Islet precursor cell (in vitro differentiated cells): ENCODE measurements at places on chromosomes 1 and 21.
A peak's percentile ranks its signal among the peaks of the same experiment; 100 is the strongest.

DNA sequence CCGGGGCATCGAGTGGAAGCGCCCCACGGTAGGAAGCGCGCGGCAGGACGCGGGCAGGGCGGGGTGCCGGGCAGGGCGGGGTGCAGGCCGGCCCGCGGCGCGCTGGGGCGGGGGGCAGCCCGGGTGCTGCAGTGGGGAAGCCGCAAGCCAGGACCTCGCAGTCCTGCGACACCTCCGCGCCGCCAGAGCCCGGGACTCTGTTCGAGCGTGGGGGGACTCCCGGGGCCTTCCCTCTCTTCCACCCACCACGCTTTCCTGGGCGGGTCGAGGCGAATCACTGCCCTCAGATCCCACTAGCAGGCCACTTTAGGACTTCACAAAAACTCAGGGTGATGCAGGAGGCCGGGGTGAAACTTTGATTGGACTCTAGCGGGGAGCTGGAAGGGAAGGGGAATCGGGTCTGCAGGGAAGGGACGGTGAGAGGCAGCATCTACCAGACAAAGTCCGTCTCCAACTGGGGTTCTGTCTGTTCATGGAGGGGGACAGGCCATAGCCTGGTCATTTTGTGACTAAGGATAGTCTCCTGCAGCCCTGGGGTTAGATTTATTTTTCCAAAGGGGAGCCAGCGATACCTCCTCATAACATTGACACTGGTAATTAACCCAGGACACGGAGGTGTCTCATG is 623 bp downstream of the CAPN2 start:
- DNase-seq, result no peak

GRCh38 chr21:46082963-46083790 is 14.7 kb upstream of the COL6A2 start:
- peak; percentile 56 for DNase-seq

DNA sequence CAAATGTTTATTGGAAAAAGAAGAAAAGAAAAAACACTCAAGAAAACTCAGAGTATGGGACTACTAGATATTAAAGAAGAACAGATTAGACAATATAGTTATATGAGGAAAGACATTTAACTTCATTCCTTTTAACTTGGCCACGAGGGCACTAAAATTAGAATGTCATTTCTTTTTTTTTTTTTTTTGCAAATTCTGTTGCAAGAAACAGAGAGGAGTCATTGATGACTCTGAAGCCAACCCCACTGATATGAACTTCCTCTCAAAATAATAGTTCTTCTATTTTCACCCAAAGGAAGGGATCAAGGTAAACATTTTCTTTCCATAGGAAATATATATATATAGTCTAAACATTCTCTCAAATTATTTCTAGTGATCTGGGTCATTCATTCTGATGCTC is 24.6 kb upstream of the PEX19 start:
- no peak for DNase-seq

- no peak for DNase-seq
Measured at GRCh38 chr1:43875331-43875730, 58.3 kb upstream of the ARTN start.

DNA sequence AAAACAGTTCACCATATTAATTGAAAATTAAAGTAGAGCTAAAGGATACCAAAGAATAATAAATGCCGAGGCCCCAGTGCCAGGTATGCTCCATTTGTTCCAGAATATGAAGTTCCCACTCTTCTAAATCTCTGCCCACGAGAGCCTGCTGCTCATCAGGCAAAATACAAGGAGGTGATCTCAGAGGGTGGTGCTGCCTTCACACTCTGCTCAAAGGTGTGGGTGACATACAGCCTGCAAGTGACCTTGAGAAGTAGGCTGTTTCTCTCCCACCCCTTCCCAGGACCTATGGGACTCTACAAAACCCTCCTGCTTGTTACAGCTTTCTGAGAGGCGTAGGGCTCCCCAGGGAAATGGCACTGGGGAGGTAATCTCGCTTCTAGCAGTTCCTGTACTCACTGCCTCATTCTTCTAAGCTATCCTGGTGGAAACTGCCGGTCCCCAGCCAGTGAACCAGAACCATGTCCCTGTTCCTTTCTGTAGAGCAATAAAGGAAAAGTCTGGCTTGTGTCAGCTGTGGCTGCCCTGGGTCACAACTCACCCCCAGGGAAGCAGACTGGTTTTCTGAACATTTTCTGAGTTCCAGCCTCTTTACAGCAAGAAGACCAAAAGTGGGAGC is 26.9 kb upstream of the DPT start:
- peak; percentile 87 for DNase-seq

GRCh38 chr21:33901412-33902288 is 14.0 kb downstream of the ATP5PO start:
- peak; percentile 91 for DNase-seq

DNA sequence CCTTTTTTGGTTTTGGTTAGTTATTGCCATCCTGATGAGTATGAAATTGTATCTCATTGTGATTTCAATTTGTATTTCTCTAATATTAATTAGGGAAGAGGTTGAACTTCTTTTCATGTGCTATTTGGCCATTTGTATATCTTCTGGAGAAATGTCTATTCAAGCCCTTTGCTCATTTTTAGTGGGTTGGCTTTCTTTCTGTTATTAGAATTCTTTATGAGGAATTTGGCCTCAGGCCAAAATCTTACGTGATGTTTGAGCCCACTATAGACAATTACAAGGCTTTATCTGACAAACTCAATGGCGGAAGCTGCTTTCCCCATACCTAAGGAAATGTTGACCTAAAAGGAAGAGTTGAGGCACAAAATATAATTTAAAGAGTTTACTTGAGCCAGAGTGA is 32.9 kb downstream of the IVNS1ABP start:
- no peak for DNase-seq

GRCh38 chr1:113452921-113453770 is 62.8 kb downstream of the MAGI3 start:
- no peak for DNase-seq

- no peak for DNase-seq
Measured at GRCh38 chr1:15928971-15929965, 46.6 kb downstream of the ZBTB17 start.

DNA sequence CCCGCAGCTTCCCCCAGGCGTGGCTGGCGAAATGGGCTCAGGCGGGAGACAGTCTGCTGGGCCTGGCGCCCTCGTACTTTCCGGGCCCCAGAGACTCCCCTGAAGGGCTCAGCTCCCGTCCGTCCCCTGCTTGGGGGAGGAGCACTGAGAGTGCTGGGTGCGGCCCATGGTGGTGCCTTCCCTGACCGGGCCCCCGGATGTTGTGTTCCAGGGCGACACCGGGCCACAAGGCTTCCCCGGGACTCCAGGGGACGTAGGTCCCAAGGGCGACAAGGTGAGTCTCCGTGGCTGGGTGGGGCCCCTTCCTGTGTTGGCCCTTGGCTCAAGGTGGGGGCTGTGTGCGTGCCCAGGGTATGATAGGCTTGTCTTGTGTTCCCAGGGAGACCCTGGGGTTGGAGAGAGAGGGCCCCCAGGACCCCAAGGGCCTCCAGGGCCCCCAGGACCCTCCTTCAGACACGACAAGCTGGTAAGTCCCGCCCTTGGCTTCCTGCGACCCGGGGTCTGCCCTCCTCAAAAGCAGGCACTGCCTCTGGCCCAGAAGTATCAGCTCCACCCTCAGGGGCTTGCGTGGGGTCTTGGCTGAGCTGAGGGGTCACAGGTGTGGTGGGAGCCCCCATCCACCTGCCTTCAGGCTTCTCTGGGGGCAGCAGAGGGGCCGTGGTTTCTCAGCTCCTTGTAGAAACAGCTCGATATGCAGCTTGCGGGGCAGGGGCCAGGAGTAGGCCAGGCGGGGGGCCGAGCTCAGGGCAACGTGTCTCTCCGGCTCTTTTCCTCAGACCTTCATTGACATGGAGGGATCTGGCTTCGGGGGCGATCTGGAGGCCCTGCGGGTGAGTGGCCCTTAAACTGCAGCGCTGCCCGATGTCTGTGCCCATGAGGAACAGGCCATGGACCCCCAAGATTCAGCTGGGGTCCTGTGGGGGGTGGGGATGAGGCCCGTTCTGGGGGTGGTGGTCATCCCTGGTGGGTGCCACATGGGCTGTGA is 62.3 kb downstream of the SLC19A1 start:
- no peak for DNase-seq

GRCh38 chr1:86146566-86146965 is 10.0 kb downstream of the COL24A1 start:
- no peak for DNase-seq

GRCh38 chr1:32181065-32181464 is 1.6 kb downstream of the TXLNA start:
- DNase-seq, result no peak

- no peak for DNase-seq
Measured at GRCh38 chr1:164863056-164863455, 304.1 kb downstream of the PBX1 start.

GRCh38 chr1:157367091-157367739 is 185.1 kb downstream of the FCRL5 start:
- no peak for DNase-seq

GRCh38 chr1:168767894-168768584 is 39.0 kb upstream of the DPT start:
- DNase-seq, result no peak

GRCh38 chr21:36384885-36385232 is 333 bp upstream of the CHAF1B start:
- DNase-seq, result no peak

DNA sequence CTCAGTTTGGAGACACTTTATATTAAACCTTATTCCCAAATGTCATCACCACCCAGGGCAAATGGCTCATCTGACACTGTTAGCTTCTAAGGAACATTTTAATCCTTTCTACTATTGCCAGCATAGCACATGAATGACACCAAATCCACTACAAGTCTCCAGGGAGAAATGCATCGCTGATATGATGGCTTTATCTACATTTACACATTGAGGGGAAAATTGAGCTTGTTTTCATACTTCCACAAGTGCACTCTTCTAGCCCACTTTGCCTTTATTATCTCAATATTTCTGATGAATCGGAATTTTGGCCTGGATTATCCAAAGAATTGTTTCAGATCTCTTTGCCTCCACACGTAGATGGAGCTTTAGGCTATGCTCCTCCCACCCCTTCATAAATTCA is 75.4 kb downstream of the RUNX1 start:
- no peak for DNase-seq

GRCh38 chr1:186308264-186309060 is 66.6 kb downstream of the TPR start:
- no peak for DNase-seq

DNA sequence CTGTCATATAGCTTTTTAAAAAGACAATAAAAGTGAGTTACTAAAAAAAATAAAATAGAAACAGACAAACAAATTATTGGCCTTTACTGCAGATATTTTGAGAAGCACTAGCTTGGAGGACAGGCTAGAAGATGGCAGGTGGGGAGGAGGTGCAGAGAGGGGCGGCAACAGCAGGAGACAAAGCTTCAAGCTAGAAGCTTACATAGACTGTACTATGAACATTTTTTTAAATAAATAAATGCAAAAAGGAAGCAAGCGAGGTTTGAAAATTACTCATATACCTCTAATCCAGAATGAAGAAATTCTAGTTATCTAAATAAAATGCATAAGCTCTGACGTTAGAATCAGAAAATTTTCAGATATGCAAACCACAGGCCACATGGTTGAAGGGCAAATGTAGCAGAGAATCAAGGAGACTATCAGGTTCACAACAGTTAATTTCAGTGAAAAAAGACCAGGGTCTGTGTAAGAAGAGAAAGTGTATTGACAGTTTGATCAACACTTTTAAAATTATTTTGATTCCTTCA is 54.9 kb downstream of the NRIP1 start:
- no peak for DNase-seq
